Thoracic aorta (tissue), 2 donors: ENCODE measurements at places on chromosomes 12 and 14. TPM values are rescaled to one million over a fixed set of nuclear protein-coding genes. Genes with fewer than 3 reads are reported as not detected.

Gene COQ5
- total RNA-seq = 38.0 TPM

- no peak for DNase-seq
- H3K27ac ChIP-seq = peak overlapping the region; percentile 95
- peaks cover 24% of the 10 kb centered on the region for H3K4me1 ChIP-seq
- peak overlapping the region; percentile 93 for H3K4me3 ChIP-seq
- no peaks in the 10 kb centered on the region for H3K36me3 ChIP-seq
- no peaks in the 10 kb centered on the region for H3K27me3 ChIP-seq
Measured at GRCh38 chr14:102590667-102591099, 1.8 kb upstream of the RCOR1 start.

DNA sequence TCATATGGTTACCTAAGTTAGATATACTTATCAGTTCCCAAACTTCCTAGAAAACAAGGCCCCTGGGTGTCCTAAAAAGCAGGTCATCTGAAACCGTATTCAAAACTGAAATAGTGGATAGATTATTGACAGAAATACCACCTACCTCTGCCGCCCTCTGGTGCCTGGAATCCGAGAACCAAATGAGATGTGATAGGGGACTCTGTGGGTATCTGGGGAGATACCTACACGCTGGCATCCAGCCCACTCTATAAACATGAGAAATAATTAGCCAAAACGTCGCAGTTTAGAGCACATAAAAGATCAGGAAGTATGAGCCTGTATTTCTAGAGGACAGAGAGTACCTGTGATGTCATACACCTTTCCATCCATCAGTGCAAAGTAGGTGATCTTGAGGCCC, 4.4 kb downstream of the ORMDL2 start:
- H3K27me3 ChIP-seq = no peaks in the 10 kb centered on the region
- H3K4me1 ChIP-seq = peaks cover 14% of the 10 kb centered on the region
- H3K36me3 ChIP-seq = peaks cover 22% of the 10 kb centered on the region
- H3K4me3 ChIP-seq = no peak overlapping the region

Gene PPP4R4
- 8.9 TPM for total RNA-seq

Gene LMNTD1
- total RNA-seq = not detected

Gene VRTN
- total RNA-seq = not detected

Gene PRB2
- total RNA-seq = not detected

- no peak overlapping the region for H3K4me3 ChIP-seq
- no peaks in the 10 kb centered on the region for H3K36me3 ChIP-seq
Measured at GRCh38 chr14:59126714-59127436, 61.6 kb upstream of the DAAM1 start.

GRCh38 chr14:103423050-103423461, 37.8 kb downstream of the MARK3 start:
- peaks cover 35% of the 10 kb centered on the region for H3K4me1 ChIP-seq
- no peaks in the 10 kb centered on the region for H3K36me3 ChIP-seq
- H3K27me3 ChIP-seq = no peaks in the 10 kb centered on the region
- DNase-seq = no peak
